ENCODE measurements at places on chromosomes 4 and X.

- no peak for DNase-seq
These were observed 218.9 kb downstream of the MID1IP1 start for GRCh38 chrX:39020051-39020669.

GRCh38 chr4:41012293-41012692, 202.0 kb downstream of the APBB2 start:
- no peak for DNase-seq

DNA sequence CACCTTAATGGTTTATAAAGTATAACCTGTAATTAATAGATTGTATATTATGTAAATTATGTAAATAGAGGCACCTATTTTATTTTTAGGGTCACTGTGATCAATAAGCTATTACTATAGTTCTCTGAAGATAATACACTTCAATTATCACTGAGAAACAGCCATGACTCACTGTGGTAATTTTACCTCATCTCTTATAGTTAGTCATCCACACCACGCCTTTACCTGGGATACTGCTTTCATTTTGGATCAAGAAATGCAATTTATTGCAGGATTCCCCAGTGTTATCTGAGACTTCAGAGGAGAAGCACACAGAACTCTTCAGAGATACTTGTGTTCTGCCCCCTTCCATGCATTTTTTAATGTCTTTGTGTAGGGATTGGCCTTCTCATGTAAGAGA, 348.1 kb upstream of the ATOH1 start:
- no peak for DNase-seq

GRCh38 chr4:108702960-108703359, 52.6 kb downstream of the OSTC start:
- no peak for DNase-seq

GRCh38 chr4:152885185-152885584, 50.9 kb upstream of the FHDC1 start:
- DNase-seq: no peak

GRCh38 chrX:134484039-134484438, 24.1 kb downstream of the HPRT1 start:
- DNase-seq: no peak

DNA sequence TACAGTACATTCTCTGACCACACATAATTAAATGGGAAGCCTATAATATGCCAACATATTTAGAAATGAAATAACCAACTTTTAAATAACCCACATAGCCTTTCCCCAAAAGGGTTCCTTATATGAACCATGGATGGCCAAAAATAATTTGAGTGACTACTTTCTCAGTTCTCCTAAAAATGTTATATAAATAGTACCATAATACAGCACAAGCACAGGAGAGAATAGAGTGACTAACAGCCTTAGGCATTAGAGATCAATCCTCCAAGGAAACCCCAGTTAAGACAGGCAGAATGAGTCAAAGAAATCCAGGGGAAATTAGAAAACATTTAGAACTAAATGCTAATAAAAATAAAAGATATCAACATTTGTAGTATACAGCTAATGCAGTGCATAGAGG, 50.2 kb downstream of the ANKRD17 start:
- no peak for DNase-seq

GRCh38 chrX:144566592-144566991, 680.7 kb upstream of the SPANXN1 start:
- DNase-seq: no peak

DNA sequence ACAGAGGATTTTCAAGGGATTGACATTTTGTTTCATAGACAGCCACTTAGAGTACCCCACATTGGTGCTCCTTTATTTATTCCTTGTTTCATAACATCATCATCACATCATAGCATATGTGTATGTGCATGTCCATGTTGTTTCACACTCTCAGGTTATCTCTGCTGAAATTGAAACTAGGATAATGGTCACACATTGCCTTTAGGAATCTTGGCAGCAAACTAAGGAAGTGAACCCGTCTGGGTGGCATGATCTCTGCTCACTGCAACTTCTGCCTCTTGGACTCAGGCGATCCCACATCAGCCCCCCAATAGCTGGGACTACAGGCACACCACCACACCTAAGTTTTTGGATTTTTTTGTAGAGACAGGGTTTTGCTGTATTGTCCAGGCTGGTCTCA, 234.2 kb upstream of the ANKRD50 start:
- no peak for DNase-seq

DNA sequence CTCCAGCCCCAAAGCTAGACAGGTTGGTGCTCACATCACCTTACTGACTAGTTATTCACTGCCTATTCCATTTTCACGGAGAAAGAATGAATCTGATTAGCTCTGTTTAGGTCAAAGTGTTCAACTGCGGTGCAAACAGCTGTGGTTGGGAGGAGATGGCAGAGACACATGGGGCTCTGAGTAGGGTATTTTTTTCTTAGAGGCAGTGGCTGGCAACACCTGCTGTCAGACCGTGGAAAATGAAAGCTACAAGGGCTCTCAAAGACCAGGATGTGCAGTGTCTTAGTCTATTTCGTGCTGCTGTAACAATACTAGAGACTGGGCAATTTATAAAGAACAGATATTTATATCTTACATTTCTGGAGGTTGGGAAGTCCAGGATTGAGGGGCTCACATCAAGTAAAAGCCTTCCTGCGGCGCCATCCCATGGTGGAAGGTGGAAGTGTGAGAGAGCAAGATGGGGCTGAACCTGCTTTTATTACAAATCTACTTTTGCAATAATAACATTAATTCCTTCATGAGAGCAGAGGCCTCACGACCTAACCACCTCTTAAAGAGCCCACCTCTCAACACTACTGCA, 10.6 kb downstream of the NYX start:
- no peak for DNase-seq

DNA sequence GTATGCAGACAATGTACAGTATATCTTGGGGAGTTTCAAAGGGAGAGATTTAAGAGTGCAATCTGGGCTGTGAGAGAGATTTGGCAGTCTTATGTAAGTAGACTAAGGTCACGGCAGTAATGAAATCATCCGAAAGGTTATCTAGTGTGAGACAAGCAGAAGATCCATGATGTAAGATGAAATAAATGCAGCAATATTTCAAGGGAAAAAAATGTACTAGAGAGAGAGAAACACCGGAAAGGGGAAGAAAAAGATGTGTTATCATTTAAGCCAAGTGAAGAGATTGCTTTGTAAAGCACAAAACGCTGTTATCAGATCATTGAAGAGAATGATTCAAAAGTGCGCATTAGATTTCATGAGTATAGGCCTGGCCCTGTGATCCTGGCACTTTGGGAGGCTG, 88.4 kb upstream of the GUCY1A1 start:
- DNase-seq: no peak

DNA sequence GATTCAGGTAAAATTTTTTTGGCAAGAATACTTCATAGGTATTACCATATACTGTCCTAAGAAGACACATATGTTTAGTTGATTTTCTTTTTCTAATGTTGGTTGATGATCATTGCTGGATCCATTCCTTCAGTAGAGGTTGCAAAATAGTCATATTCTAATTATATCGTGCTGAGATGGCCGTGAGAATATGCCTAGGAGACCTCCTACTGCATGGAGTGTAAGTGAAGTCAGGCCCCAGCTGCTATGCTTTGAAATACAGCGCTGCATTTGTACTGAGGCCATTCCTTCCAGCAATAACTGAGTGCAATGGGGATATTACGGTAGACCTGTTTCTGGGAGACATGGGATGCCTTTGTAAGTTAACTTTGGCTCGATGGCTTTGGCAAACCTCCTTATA, 6.7 kb upstream of the PLAC8 start:
- DNase-seq: no peak

DNA sequence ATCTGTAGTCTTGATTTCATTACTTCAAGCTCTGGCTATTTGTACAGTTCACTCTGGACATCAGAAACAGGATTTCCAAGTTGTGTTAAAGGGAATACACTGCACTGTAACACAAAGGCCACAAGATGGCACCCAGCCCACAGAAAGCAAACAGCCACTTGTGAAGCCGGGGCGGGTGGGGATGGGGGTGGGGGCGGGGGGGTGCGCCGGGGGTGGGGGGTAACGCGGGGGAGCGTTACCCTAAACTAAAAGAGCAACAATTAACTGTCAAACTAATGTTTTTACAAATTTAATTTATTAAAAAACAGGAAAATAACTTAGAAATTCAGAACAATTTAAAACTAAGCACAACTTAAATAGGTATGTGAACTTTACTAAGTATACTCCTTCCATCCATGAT, 27.3 kb downstream of the PRDX4 start:
- DNase-seq: no peak

DNA sequence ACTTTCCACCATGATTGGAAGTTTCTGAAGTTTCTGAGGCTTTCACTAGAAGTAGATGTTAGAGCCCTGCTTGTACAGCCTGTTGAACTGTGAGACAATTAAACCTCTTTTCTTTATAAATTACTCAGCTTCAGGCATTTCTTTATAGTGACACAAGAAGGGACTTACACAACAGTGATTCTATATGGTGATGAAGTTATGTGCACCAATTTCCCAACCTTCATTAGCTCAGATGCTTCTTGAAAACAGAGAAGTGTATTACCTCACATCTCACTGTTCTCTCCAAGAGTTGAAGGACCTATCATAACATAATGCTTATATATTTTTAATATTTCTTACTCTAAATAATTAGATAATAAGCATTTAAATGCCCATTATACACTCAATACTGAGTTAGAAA, 202.1 kb upstream of the ANXA10 start:
- no peak for DNase-seq

DNA sequence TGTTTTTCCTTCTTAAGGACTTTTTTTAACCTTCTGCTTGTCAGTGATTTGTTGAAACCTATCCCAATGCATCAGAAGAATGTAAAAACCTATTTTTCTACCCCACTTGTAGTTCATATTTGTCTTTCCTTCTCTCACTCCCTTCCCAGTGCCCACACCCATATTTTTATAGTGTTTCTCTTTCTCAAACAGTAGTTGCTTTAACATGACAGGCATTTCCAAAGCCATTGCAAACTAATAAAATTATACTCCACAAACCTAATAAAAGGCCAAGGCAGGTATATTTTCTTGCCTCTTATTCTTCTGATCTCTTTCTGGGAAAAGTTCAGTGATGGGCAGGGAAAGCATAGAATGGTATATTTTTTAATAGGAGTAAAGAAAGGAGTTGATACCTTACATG, 35.7 kb upstream of the FHDC1 start:
- DNase-seq: no peak

- no peak for DNase-seq
These were observed 107.7 kb upstream of the ZFP42 start for GRCh38 chr4:187887906-187888305.

GRCh38 chrX:109187473-109188168, 294.3 kb downstream of the GUCY2F start:
- peak; percentile 64 for DNase-seq

GRCh38 chrX:129540722-129541184, 694 bp downstream of the OCRL start:
- no peak for DNase-seq

DNA sequence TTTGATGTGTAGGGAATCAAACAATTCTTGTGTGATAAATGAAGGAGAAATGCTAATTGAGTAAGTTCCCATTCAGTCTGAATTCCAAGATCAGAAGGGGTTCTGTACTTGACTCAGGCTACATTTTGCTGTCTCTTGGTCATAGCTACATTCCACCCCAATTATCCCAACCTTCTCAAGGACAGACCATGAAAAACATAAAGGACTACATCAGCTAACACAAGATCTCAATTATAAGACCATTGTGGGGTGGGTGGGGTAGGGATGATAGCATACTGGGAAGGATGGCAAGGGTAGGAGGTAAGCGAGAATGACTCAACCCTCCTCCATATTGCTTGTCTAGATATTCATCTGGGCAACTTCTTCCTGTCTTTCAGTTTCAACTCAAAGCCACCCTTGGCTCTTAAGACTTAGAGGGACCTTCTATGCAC, 87.4 kb upstream of the ETNPPL start:
- no peak for DNase-seq

DNA sequence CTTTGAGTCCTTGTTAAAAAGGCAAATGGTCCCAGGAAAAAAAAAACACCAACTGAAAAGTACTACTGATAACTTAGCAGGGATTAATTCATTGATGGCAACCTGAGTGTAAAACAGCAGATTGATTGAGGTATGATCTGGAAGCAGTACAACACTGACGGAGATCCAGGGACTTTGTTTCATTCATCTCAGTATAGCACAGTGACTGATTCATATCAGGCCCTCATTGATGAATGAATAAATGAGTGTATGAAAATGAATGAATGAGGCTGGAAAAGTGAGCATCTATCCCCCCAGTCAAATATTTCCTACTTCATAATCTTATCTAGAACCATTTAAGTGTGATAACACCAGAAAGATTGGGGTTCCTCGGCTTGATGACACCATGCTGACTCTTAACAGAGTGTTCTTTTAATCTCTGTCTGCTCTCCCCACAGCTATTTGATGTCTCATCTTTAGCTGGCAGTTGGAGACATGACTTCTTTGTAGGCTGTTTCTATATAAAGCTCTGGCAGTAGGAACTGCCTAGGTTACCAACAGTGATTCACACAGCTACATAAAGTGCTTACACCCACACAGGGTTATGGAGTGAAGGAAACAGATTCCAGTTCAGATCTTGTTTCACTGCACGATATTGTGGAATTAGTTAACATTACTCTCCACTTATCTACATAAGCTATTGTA, 18.6 kb upstream of the RNF128 start:
- no peak for DNase-seq

DNA sequence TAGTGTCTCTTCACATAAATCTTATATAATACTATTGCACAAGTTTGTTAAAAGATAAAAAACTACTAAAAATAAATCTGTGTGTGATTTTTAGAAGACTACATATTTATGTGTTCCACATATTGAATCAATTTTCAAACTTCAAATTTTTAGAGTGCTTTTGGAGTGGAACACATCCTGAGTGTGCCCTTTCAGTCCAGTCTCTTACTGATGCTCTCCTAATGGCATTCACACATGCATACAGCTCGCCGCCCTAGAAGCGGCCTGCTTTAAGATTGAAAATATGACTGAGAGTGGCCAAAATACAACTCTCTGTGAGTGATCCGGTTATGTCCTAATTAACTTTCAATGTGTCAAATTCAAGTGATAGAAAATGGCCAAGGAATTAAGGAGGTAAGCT, 628.8 kb downstream of the ANKRD50 start:
- DNase-seq: no peak

DNA sequence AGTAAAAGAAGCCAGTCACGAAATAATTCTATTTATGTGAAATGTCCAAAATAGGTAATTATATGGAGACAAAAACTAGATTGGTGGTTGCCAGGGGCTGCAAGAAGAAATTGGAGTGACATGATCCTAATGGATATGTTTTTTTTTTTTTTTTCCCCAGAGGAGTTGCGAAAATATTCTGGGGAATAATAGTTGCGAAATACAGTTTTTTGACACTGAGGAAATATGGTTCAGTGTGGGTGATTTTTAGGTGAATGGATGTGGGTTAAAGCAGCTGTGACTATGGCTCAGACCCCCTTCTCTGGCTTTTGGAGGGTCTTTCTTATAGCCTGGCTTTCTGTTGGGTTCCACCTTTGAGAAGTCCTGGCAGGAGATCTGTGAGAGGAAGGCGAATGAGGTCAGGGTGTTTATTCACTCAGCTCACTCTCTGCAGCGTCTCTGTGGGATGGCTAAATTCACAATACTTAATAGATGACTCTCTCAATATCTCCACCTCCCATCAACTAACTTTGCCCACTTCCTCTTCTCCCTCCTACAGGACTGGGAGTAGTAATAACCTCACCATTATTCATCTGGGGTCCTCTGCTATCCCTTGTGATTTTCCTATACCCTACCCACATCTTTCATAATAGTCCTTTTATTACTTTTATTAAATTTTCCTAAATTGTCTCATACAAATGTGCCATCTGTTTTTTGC, 15.3 kb upstream of the RAB9B start:
- no peak for DNase-seq

Measured in NCI-H187 (cell line).